ENCODE measurements at places on chromosomes 6 and 20.

- no peaks in the 10 kb centered on the region for H3K4me1 ChIP-seq
- no peak overlapping the region for H3K27ac ChIP-seq
- H3K27me3 ChIP-seq, result peaks cover 27% of the 10 kb centered on the region
- H3K4me3 ChIP-seq, result no peak overlapping the region
- no peak for DNase-seq
- no peaks in the 10 kb centered on the region for H3K36me3 ChIP-seq
Observed at GRCh38 chr6:135657207-135657606, 159.7 kb upstream of the AHI1 start.

GRCh38 chr20:51914758-51915157 lies 112.4 kb upstream of the SALL4 start:
- DNase-seq, result no peak
- no peak overlapping the region for H3K27ac ChIP-seq
- H3K27me3 ChIP-seq, result no peaks in the 10 kb centered on the region

DNA sequence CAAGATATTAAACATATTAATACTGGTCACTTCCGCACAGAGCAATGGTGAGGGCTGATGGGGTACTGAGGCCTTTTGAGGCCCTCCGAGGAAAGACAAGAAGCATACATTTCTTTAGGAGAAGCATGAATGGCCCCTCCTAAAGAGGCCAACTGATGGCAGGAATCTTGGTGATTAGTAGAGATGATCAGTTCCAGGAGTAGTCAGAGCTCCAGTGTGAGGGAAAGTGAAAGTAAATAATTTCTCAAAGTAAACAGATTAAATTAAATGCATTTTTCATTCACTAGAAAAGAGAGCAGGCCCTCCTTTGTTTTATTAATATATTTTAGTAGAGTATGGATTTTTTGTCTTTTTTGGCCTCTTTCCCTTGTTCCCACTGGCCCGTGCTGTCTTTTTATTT lies 38.2 kb downstream of the NOX3 start:
- no peaks in the 10 kb centered on the region for H3K36me3 ChIP-seq
- H3K4me3 ChIP-seq, result peak overlapping the region; percentile 50
- no peaks in the 10 kb centered on the region for H3K4me1 ChIP-seq
- peak overlapping the region; percentile 84 for H3K27ac ChIP-seq
- DNase-seq, result no peak

DNA sequence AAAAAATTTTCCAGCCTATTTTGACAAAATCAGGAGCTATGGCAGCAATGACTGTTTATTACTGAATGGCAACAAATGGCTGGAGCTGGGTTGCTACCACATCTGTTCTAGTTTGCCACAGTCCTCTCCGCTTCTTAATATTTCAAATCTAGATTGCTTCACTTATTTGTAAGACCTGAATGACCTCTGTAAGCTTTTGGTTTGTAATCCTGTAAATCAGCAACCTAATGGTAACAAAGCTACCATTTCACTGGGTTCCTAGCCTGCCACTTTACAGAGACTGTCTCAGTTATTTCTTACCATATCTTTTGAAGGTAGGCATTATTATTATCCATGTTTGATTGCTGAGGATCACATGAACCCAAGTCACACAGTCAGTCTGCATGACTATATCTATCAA lies 15.4 kb downstream of the ZNFX1 start:
- no peaks in the 10 kb centered on the region for H3K27me3 ChIP-seq
- H3K4me3 ChIP-seq, result no peak overlapping the region
- H3K36me3 ChIP-seq, result no peaks in the 10 kb centered on the region
- peaks cover 5% of the 10 kb centered on the region for H3K4me1 ChIP-seq
- no peak overlapping the region for H3K27ac ChIP-seq
- no peak for DNase-seq

DNA sequence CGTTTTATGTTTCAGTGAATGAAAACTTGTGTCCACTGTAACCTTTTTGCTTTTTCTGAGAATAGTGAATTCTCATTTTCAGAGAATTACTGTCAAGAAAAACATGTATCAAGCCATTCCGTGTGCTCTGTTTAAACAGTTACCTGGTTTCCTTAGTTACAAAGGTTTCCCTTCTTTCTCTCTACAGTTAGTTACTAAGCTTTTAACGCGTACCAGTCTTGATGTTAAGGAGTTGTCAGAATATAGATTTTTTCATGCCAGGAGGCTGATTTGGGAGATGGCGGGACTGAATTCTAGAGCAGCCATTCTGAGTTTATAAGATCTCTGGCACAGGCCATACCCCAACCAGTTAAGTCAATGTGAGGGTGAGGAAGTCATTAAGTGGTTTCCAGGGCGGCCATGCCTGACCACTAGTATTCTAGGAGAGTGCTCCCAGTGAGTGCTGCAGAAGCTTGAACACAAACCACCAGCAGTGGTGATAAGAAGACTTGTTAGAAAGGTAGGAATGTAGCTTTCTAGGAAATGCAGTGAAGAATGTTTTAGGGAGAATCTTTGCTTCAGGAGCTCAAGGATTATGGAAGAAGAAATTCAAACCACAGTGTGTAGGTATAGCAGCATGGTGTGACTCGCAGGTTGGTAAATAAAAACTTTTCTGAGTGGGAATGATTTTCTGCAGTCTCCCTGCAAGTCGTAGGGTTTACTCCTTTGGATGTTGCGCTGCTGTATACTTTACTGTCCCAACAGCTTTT lies 112.9 kb downstream of the JARID2 start:
- no peak for DNase-seq
- no peaks in the 10 kb centered on the region for H3K27me3 ChIP-seq
- H3K36me3 ChIP-seq, result no peaks in the 10 kb centered on the region
- H3K4me1 ChIP-seq, result peaks cover 16% of the 10 kb centered on the region
- H3K4me3 ChIP-seq, result no peak overlapping the region
- no peak overlapping the region for H3K27ac ChIP-seq

- H3K27ac ChIP-seq, result no peak overlapping the region
- no peaks in the 10 kb centered on the region for H3K27me3 ChIP-seq
- H3K4me3 ChIP-seq, result no peak overlapping the region
- DNase-seq, result no peak
- H3K36me3 ChIP-seq, result no peaks in the 10 kb centered on the region
Observed at GRCh38 chr6:17904491-17905120, 82.8 kb downstream of the KIF13A start.

- H3K27ac ChIP-seq, result no peak overlapping the region
- H3K4me3 ChIP-seq, result no peak overlapping the region
- H3K27me3 ChIP-seq, result no peaks in the 10 kb centered on the region
- no peak for DNase-seq
- H3K36me3 ChIP-seq, result no peaks in the 10 kb centered on the region
Observed at GRCh38 chr20:47566269-47566668, 64.6 kb downstream of the NCOA3 start.

DNA sequence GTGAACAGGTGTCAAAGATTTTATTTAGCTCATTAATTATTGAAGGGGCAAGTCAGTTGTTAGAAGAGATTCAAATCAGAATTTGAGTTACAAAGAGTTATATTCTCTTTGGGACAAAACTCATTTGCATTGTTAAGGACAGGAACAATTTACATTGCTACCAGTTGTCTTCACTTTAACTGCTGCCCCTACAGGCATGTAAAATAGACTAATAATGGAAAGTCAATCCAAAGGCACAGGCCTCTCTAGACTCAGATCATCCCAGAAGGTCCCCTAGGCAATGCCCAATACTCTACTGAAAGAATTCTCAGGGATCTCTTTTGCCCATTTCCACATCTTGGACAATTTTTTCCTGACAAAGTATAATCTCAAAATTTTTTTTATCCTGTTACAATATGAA lies 95.7 kb downstream of the SCP2D1 start:
- H3K36me3 ChIP-seq, result no peaks in the 10 kb centered on the region
- no peak overlapping the region for H3K4me3 ChIP-seq
- no peak for DNase-seq

- no peaks in the 10 kb centered on the region for H3K36me3 ChIP-seq
- no peak overlapping the region for H3K27ac ChIP-seq
- DNase-seq, result no peak
- no peaks in the 10 kb centered on the region for H3K4me1 ChIP-seq
- no peaks in the 10 kb centered on the region for H3K27me3 ChIP-seq
- H3K4me3 ChIP-seq, result no peak overlapping the region
Observed at GRCh38 chr6:53702316-53702715, 36.8 kb upstream of the KLHL31 start.

DNA sequence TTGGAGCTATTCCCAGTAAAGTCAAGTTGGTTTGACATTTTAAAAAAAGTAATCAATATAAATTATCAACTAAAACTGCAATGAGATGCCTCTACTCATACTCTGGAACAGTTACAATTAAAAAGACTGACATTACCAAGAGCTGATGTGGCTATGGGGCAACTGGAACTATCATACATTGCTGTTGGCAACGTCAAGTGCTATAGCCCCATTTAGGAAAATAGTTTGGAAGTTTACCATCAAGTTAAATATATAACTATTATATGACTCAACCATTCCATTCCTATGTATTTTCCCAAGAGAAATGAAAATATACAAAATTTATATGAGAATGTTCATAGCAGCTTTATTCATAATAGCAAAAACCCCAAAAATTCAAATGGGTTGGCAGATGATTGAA lies 111.4 kb upstream of the HDGFL1 start:
- DNase-seq, result no peak
- no peak overlapping the region for H3K27ac ChIP-seq
- no peaks in the 10 kb centered on the region for H3K36me3 ChIP-seq
- H3K27me3 ChIP-seq, result no peaks in the 10 kb centered on the region
- no peak overlapping the region for H3K4me3 ChIP-seq

GRCh38 chr6:136775548-136775947 lies 16.7 kb downstream of the MAP3K5 start:
- no peak overlapping the region for H3K27ac ChIP-seq
- H3K36me3 ChIP-seq, result no peaks in the 10 kb centered on the region
- H3K4me3 ChIP-seq, result no peak overlapping the region
- H3K4me1 ChIP-seq, result peaks cover 13% of the 10 kb centered on the region

DNA sequence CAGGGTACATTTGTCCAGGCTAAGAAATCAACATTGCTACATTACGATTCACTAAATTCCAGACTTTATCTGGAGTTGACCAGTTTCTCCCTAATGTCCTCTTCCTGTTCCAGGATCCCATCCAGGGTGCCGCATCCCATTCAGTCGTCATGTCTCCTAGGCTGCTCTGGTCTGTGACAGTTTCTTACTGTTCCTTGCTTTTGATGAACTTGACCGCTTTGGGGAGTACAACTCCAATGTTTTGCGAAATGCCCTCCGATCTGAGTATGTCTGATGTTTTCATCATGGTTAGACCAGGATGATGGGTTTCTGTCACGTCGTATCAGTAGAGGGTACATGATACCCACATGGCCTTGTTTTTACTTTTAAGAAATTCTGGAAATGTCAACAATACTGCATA lies 62.2 kb downstream of the CTCFL start:
- H3K4me3 ChIP-seq, result no peak overlapping the region
- no peaks in the 10 kb centered on the region for H3K4me1 ChIP-seq
- no peak overlapping the region for H3K27ac ChIP-seq
- H3K27me3 ChIP-seq, result no peaks in the 10 kb centered on the region
- no peak for DNase-seq

DNA sequence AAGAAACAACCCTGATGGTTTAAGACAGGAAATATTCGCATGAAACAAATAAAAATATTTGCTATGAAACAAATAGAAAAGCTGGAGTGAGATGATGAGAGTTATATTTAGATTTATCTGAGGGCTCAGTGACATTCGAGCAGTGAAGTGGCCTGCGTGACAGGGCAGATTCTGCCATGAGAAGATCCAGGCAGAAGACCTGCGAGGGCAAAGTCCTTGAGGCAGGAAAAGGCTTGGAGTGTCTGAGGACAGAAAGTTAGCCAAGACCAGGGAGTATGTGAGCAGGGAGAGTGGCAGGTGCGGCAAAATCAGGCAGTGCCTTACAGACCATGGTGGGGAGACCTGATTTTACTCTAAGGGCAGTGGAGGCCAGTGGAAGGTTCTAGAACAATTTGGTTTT lies 66.9 kb upstream of the RIN2 start:
- H3K4me1 ChIP-seq, result peaks cover 5% of the 10 kb centered on the region
- no peaks in the 10 kb centered on the region for H3K36me3 ChIP-seq
- DNase-seq, result no peak
- no peak overlapping the region for H3K27ac ChIP-seq
- no peak overlapping the region for H3K4me3 ChIP-seq

- no peak overlapping the region for H3K4me3 ChIP-seq
- H3K4me1 ChIP-seq, result no peaks in the 10 kb centered on the region
- no peaks in the 10 kb centered on the region for H3K27me3 ChIP-seq
- H3K36me3 ChIP-seq, result no peaks in the 10 kb centered on the region
Observed at GRCh38 chr6:100440935-100441334, 23.8 kb downstream of the SIM1 start.

- peaks cover 82% of the 10 kb centered on the region for H3K27me3 ChIP-seq
- no peaks in the 10 kb centered on the region for H3K36me3 ChIP-seq
Observed at GRCh38 chr6:1385129-1386037, 4.0 kb upstream of the FOXF2 start.

DNA sequence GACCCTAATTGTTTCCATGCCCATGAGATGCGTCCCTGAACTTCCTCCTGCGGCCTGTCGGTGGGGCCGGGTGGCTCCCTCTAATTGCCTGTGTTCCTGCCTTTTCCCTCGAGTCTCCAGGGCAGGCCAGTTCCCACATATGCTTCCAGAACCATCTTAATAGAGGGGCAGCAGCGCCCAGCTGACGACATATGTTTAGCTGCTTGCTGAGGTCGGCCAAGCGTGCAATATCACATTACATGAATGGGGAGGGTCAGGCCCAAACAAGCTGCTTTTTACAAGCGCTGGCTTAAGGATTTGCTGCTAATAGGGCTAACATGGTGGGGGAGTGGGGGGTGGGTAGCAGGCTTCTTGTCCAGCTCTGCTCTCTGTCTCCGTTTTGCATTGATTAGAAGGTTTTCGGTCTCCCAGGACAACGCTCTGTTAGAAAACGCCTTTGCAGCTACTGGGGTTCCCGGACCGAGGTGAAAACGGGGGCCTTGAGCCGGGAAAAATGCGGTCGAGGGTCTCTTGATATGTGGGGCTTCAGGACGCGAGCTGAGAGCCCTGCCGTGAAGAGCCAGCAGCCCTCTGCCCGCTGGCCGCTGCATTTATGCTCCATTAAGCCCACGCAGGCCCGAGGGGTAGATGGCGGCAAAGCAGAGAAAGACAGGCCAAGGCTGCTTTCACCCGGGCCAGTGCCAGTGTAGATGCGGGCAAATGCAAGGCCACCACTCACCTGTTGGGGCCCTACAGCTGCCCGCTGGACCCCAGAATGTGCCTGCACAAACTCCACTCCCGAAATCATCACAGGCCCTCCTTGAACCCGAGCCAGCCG lies 308.5 kb downstream of the BMP7 start:
- no peaks in the 10 kb centered on the region for H3K4me1 ChIP-seq
- H3K36me3 ChIP-seq, result no peaks in the 10 kb centered on the region
- H3K27me3 ChIP-seq, result peaks cover 13% of the 10 kb centered on the region
- DNase-seq, result no peak
- no peak overlapping the region for H3K27ac ChIP-seq

- peaks cover 58% of the 10 kb centered on the region for H3K27me3 ChIP-seq
- no peak for DNase-seq
- no peak overlapping the region for H3K27ac ChIP-seq
- H3K4me3 ChIP-seq, result no peak overlapping the region
Observed at GRCh38 chr20:33332905-33333456, 50.0 kb downstream of the BPIFB1 start.

DNA sequence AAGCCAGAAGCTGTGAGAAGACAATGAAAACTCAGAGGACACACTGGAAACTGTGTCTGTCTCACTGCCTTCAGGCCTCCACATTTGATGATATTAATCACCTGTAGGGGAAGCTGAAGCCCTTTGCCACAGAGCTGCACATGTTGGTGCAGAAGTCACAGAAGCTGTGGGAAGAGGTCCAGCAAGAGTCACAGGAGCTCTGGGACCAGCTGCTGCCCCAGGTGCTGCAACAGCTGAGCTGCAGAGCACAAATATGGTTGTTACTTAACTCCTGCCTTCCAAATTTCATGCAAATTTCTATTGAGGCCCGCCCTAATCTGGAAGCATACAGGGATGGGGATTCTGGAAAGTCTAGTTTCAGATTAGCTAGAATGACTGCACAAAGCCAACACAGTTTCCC lies 169.3 kb downstream of the OGFRL1 start:
- no peaks in the 10 kb centered on the region for H3K36me3 ChIP-seq
- H3K4me3 ChIP-seq, result no peak overlapping the region
- H3K4me1 ChIP-seq, result peaks cover 8% of the 10 kb centered on the region
- DNase-seq, result peak; percentile 21

Measured in MM.1S (cell line).